NCI-H748 treated with DMSO at 0.1 percent for 48 hours (cell line): ENCODE measurements at places on chromosomes 6 and 20.

DNA sequence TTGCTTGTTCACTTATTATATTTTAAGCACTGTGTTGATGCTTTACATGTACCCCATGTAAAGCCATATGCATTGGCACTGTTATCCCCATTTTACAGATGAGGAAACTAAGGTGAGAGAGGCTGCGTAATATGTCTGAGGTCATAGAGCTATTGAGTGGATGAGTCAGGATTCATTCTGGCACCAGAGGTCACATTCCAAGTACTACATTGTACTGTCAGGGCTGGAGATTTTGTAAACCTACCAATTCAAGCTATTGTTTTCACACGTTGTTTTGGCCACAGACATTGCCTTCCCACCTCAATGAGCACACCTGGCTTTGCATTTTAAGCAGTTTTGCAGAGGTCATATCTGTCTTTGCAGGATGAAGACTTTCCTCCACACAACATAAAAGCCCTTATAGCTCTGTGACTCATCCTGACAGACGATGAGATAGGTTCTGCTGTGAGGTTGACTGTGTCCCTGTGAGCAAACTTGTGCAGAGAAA lies 33.2 kb downstream of the ANKS1A start:
- DNase-seq: no peak

DNA sequence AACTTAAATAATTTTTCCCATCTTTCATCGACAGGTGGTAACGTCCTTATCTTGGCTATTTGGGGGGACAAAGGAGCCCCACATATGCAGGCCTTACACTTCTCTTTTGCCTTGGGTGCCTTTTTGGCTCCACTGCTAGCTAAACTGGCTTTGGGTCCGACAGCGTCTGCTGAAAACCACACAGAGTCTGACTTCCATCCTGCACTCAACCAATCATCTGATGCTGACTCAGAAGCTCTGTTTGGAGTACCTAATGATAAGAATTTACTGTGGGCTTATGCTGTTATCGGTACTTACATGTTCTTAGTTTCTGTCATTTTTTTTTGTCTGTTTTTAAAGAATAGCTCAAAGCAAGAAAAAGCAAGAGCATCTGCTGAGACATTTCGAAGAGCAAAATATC lies 178.5 kb downstream of the SLC16A10 start:
- DNase-seq: no peak

GRCh38 chr20:57093766-57094165 lies 172.7 kb downstream of the BMP7 start:
- DNase-seq: no peak

DNA sequence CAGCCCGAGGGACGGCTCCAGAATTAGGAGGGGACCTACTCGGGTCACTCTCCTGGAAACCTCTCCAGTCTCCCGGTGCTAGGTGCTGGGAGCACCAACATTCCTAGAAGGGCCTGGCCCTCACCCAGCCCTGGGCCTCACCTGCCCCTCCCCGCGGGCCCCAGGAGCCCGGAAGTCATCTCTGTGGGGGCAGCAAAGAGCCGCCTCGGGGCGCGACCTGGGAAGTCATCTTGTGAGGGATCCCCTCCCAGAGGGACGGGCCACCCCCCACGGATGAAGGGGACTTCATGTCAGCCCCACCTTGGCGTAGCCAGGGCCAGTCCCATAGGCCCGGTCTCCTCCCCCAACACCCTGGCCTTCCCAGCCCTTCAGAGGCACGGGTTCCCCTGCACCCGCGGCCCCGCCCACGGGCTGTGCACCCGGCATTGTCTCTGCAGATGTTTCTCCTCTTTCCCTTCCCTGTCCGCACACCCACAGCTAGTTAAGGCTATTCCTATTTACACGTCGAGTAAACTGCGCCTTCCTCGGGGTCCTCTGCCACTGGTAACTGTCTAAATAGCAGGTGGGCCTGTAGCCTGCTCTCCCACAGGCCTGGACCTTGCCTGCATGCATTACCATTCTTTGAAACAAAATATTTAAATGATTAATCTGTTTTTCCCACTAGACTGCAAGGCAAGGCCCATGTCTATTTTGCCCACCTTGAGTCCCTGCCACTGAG lies 896 bp upstream of the RNASET2 start:
- no peak for DNase-seq

GRCh38 chr6:122075084-122075838 lies 324.2 kb upstream of the HSF2 start:
- DNase-seq: no peak

DNA sequence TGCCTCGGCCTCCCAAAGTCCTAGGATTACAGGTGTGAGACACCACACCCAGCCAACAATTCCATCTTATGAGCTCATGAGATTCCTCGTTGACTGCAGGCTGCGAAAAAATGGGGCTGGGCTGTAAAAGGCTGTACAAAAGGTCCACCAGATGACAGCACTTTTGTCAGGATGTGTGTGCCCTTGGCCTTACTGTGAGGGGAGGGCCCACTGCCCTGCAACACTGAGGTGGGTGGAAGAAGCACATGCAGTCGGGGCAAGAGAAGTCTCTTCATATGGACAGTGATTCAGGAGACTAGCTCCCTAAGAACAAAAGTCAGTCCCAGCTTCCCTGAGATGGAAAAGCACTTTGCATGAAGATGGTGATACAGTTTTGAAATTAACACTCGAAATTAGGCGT lies 50.5 kb downstream of the KCTD20 start:
- DNase-seq: no peak

GRCh38 chr20:7879883-7880282 lies 60.4 kb downstream of the HAO1 start:
- DNase-seq: peak; percentile 79

DNA sequence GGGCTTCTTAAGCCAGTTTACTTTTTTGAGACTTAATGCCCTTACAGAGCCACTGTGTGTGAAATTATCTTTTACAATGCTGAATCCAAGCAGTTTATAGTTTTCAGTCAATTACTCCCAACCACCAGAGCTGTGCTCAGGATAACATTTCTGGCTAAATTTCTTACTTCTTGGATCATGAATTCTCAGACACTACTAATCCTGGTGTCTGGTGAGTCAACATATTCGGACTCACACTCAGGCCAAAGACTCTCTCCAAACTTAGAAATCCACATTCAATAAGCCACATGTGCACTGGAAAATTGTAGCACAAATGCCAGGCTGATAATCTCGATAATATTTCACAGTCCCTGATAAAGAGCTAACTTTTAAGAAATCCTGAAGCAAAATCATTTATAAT lies 49.0 kb downstream of the PTPRT start:
- DNase-seq: no peak

- no peak for DNase-seq
Measured at GRCh38 chr6:34941421-34941820, 52.4 kb downstream of the ANKS1A start.

- no peak for DNase-seq
Measured at GRCh38 chr20:49256261-49256660, 21.6 kb downstream of the ZNFX1 start.

DNA sequence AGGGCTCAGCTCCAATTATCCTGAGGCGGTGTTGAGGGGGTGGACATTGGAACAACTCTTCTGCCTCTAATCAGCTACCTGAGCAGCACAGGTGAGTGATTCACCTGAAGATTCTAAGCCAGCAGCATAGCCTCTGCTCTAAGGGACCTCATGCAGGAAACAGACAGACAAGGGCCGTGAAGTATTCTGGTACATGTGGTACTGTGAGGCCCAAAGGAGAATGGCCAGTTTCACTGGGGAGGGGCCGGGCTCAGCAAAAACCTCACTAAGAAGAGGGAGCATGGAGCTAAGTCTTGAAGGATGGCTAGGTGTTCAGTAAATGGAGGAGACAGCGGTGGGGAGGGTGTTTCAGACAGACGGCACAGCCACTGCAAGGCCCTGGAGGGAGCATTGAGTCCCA lies 58.5 kb upstream of the CCDC167 start:
- DNase-seq: no peak

DNA sequence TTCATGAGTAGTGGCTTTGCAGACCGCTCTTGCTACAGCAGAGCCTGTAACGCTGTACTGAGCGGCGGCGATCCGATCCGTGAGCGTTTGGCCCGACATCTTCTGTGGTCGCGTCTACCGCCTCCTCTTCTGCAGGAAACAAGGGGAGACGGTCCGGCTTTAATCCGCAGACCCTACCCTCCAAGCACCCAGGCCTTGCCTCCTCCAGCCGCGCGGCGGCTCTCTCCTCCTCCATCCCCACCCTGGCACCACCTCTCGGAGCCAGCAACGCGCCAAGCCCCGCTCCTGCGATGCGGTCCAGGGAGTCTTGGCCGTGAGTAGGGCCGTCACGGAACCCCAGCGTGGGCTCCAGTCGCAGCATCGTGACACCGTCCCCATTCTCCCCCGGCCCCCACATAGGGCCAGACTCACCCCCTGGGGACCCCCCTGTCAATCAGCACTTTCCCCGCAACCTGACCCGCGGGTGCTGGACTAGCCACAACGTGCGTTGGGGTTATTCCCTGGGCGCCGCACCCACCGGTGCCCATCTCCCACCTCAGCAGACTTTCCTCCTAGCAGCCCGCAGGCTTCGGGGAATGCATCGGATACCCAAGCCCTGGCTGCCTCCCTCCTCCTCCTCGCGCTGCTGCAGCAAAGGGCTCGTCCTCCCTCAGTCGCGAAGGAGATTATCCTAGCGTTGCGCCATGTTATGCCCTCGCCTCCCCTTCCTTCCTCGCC lies 914 bp downstream of the SNAP91 start:
- DNase-seq: no peak

DNA sequence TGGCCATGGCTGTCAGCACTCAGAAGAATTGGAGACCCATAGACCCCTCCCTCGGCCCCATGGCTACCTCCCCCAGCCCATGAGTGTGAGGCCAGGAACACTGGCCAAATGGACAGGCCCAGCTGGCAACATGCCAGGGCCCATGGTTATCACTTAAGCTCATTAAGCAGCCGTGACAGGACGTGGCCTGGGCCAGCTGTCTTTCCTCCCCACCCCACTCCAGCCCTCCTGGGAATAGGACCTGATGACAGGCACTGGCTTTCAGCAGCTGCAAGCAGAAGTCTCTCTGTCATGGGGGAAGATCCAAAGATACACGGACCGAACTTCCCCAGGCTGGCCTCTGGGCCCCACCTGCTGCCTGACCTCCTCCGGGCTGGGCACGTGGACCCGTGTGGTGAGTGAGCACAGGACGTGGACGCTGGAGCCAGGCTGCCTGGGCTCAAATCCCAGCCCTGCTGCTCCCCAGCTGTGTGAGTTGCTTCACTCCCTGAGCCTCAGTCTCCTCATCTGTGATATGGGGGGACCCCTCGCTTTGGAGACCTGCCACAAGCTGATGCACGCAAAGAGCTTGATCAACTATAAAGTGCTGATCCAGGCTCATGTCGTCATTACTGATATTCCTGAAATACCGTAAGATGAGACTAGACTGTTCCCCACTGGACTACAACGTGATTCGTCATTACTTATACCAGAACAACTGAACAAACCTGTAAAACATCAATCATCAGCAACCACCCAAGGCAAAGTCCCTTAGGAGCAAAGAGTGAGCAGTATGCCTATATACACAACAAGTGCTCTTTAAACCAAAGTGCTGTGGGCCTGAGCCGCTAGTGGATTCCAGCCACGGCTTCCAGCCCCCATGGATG lies 22.0 kb upstream of the VSTM2L start:
- no peak for DNase-seq

GRCh38 chr6:32110632-32111031 lies 1.5 kb upstream of the TNXB start:
- DNase-seq: no peak
